GM19239 (cell line): ENCODE measurements at places on chromosomes 6 and 20.
A peak's percentile ranks its signal among the peaks of the same experiment; 100 is the strongest.

GRCh38 chr20:271528-271927 is 14.0 kb downstream of the DEFB132 start:
- no peak for DNase-seq

DNA sequence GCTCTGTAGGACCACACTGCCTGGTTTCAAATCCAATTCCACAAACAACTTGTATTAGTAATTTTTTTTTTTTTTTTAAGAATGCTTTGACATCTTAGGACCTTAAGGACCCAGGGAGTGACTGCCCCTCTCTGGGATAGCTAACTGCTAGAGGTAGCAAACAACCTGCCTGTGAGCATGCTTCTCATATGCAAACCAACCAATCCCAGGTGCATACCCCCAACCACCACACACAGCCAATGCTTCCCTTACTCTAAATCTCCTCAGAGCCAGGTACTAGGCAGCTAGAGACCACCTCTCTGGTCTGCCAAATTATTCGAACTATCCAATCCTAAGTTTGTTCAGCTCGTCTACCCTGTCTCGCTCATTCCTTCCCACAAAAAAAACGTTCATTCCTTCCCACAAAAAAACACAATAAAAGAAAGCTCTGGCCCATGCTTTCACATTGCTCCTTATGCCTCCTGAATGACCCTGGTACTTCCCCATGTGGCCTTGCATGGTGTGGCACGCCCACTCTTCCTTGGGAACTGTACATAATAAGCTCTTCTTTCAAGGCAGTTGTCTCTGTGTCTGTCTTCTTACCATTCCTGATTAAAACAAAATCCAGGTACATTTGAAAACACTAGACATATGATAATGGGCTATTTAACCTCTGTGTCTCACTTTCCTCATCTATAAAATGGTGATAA is 6.4 kb downstream of the SERAC1 start:
- no peak for DNase-seq

DNA sequence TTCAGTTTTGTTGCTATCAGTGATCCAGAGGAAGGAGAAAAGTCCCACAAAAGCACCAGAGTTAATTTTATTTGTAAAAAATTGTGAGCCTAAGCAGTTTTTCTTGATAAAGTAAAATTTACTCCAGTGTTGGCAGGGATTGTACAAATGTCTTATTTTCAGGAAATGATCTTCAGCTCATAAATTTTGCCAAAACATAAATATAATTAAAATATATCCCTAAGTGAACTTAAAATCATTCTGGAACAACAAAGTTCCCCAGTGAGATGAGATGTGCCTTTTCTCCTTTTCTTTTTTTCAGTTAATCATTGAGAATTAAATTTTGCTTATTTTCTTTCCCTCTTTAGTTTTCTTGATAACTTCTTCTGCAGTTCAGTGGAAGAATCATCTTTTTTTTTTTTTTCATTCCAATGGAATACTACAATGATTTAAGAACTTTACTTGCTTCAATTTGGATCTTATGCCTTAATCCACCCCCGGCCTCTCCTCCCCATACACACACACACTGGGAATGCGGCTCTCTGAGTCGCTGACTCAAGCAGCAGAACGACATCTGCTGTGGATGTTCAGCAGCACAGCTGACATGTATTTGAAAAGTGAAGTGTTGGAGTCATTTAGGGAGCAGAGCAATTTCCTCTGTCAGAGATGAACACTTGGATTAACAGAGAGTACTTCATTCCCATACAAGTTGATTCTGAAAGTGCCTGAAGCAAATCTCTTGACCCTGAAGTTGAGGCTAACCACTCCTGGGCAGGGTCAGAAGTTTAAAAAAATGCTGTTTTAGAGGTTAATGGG is 27.7 kb upstream of the LAMA4 start:
- DNase-seq = no peak

GRCh38 chr6:96974516-96974915 is 50.0 kb downstream of the KLHL32 start:
- no peak for DNase-seq

DNA sequence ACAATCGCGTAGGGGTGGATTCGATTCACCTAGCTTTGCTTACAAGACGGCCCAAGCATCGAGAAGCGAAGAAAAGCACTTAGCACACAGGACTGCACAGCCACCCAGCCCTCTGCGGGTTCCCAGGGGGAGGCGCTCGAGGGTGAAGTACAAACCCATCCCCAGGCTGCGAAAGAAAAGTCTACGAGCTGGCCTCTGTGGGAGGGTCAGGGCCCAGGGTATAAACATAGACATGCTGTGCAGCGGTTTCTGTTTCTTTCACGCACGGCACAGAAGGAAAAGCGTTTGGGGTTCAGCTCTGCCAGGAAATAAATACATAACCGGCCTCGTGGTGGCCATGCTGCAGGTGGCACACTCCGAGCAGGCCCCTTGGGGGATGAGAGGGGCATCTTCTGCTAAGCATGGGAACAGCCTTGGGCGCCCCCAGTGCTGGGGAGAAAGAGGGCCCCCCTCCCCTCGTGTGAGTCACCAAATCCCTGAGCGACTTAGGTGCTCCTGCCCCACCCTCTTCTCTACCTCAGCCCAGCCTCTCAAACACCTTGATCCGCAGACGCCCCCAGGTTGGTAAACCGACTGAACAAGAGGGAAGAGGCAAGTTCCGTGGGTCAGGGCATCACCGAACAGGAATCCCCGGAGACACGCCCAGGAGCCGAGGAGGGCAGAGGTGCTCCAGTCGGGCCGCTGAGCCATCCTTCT is 91.6 kb upstream of the RIPOR2 start:
- DNase-seq = peak; percentile 62

GRCh38 chr6:156190270-156190669 is 586.9 kb upstream of the ARID1B start:
- DNase-seq = no peak

DNA sequence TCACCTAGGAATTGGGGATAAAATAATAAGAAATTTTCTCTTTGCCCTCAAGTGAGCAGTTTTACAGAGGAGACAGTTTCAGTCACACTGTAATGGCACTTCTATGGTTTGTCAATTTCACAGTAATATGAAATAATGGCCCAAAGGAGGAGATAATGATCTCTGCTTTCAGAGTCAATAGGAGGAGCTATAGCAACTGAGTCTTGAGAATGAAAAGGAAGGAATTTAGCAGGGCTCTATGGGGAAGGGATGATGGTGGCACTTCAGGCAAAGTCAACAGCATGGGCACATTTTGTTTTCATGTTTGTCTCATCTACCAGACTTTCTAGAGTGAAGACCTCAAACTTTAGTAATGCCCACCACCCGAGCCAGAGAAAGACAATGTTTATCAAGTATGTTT is 138.3 kb upstream of the HMGN3 start:
- DNase-seq = no peak

GRCh38 chr6:101776919-101777350 is 383.4 kb downstream of the GRIK2 start:
- no peak for DNase-seq

- DNase-seq = no peak
Observed at GRCh38 chr6:132168961-132169360, 217.8 kb upstream of the CCN2 start.

- no peak for DNase-seq
Observed at GRCh38 chr6:50661636-50662035, 51.7 kb upstream of the TFAP2D start.

GRCh38 chr6:30490026-30490876 is 942 bp downstream of the HLA-E start:
- DNase-seq = no peak

DNA sequence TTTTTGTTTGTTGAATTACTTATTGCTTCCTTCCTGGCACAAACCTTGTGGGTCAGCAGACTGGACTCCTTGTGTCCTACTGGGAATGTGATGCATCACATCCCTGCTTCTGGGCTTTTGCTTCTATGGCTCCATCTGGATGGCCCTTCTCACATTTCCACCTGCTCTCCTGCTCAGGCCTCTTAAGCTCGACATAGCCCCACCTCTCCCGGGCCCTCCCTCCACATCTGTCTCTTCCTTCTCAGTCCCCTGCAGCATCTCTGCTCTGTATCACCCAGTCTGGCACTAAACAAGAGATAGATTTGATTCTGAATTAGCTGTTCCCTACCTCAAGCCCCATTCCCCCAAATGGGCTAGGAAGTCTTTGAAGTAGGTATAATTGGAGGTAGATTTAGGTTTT is 356.8 kb downstream of the DHX35 start:
- no peak for DNase-seq

GRCh38 chr6:118696271-118696670 is 44.9 kb upstream of the CEP85L start:
- DNase-seq = no peak

- DNase-seq = no peak
Observed at GRCh38 chr6:166167258-166167731, 356 bp downstream of the TBXT start.

- no peak for DNase-seq
Observed at GRCh38 chr6:96923871-96924493, 546 bp upstream of the KLHL32 start.

DNA sequence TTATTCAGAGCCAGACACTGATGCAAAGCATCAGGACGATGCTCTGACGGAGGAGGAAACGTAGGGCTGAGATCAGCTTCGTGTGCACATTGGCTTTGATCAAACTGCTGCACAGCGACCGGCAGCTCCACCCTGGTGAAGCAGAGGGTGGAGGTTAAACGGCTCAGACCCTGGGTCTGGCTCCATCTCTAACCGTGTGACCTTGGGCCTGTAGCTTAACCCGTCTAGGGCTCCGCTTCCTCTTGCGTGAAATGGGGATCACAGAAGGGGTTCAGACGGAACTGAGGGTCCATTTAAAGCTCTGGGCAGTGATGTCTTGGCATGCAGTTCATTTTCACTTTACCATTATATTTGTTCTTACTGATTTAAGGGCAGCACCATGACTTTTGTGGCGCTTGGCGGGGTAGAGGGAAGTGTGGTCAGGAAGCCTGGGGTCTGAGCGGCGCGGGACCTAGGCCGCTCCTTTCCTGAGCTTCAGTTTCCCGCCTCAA is 644 bp downstream of the RBL1 start:
- DNase-seq = peak; percentile 9

- DNase-seq = no peak
Observed at GRCh38 chr20:16615199-16615598, 42.0 kb upstream of the KIF16B start.

GRCh38 chr6:158010591-158011477 is 29.2 kb downstream of the SYNJ2 start:
- no peak for DNase-seq

- DNase-seq = no peak
Observed at GRCh38 chr6:96227135-96227534, 211.4 kb downstream of the FUT9 start.

- no peak for DNase-seq
Observed at GRCh38 chr6:50272611-50273010, 222.9 kb upstream of the DEFB112 start.

DNA sequence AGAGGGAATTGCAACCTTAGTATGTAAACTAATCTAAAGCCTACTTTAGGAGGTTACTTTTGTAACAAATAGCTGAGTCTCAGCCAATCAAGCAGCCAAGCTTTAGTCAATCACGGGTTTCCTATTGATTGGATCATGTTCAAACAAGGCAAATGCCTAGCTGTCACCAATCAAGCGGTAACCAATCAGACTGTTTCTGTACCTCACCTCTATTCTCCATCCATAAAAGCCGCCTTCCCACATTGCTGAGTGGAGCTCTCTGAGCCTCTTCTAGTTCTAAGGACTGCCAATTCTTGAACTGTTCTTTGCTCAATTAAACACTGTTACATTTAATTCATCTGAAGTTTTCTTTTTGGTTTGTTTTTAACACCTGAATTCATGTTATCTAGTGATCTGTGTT is 148.4 kb upstream of the BMP5 start:
- DNase-seq = no peak

- DNase-seq = no peak
Observed at GRCh38 chr6:149203509-149203908, 114.0 kb upstream of the TAB2 start.

- no peak for DNase-seq
Observed at GRCh38 chr20:23588434-23589403, 17.0 kb downstream of the CST9 start.

GRCh38 chr6:165656581-165657324 is 6.3 kb downstream of the PDE10A start:
- DNase-seq = no peak

DNA sequence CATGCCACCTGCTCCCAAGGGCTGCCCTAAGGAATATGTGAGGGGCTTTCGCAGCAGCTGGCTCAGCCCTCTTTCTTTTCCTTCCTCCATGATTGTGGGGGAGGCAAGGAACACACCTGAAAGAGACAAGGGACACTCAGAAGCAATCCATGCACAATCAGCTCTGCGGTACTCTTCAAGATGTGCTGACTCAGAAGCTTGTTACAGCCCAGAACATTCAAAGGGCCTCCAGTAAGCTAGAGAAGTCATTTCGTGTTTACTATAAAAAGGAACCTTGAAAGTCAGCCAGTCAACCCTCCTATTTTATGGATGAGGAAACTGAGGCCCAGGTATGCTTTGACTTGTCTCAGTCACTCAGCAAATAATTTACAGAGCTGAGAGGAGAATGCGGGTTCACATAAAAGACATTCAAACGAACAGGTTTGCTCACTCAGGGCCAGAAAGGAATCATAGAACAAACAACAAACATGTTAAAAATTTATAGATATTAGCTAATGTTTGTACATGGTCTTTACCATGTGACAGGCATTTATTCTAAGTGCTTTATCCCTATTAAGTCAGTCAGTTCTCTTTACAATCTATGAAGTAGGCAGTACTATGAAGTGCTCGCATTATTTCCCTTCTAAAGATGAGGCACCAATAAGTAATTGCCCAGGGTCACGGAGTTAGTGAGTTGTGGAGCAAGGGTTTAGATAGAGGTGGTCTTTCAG is 37.7 kb upstream of the SLC22A23 start:
- no peak for DNase-seq

DNA sequence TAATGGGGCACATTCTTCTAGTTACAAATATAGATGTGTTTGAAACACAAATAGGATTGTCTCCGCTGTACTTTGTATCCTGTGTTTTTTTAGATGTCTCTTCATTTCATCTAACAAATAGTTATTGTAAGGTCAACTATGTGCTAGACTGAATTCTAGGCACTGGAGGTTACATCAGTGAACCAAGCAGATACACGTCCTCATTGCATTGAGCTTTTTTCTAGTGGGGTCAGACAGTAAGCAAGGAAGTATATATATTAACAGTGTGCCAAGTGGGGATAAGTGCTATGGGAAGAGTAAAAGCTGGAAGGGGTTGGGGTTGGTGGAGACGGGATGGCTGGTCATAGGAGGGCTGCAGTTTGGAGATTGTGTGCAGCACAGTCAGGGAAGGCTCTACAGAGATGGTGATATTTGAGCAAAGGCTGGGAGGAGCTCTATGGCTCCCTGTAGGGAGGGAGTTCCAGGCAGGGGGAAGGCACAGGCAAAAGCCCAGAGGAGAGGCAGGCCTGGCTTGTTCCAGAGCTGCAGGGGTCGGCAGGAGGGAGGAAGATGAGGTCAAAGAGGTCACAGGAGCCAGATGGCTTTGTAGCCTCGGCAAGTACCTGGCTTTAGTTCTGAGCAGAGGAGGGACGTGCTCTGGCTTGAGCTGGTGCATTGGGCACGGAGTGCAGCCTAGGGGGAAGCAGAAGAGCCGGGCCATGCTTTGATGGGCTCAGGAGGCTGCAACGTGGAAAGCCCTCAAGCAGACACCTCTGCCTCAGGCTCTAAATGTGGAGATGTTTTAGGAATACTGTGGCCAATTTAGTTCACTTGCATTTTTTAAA is 152.3 kb downstream of the ZDHHC14 start:
- DNase-seq = no peak

GRCh38 chr6:26196846-26197635 is 109.8 kb downstream of the HFE start:
- DNase-seq = no peak
